ENCODE measurements at places on chromosomes 12 and 14.

GRCh38 chr12:47206450-47207339, 126.9 kb upstream of the AMIGO2 start:
- no peak for DNase-seq

DNA sequence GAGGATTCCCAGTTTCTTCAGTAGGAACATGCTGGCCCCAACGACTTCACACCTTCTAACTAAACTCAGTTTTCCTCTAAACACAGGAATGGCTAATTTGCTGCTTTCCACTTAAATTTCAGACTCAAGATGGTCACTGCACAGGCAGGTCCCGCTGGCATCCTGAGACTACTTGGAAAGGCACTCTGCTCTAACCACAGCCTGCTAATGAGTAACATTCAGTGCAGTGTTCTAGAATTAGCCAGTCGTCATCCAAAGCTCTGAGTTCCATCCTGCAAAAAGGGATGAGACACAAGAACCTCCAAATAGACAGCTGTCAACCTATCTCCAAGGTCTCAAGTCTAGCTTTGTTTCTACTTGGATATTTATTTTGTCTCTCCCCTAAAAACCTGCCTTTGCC, 6.0 kb downstream of the CCDC92 start:
- no peak for DNase-seq

GRCh38 chr14:81127785-81128184, 93.0 kb downstream of the GTF2A1 start:
- DNase-seq, result no peak

GRCh38 chr14:31536201-31536960, 24.8 kb upstream of the NUBPL start:
- DNase-seq, result no peak

DNA sequence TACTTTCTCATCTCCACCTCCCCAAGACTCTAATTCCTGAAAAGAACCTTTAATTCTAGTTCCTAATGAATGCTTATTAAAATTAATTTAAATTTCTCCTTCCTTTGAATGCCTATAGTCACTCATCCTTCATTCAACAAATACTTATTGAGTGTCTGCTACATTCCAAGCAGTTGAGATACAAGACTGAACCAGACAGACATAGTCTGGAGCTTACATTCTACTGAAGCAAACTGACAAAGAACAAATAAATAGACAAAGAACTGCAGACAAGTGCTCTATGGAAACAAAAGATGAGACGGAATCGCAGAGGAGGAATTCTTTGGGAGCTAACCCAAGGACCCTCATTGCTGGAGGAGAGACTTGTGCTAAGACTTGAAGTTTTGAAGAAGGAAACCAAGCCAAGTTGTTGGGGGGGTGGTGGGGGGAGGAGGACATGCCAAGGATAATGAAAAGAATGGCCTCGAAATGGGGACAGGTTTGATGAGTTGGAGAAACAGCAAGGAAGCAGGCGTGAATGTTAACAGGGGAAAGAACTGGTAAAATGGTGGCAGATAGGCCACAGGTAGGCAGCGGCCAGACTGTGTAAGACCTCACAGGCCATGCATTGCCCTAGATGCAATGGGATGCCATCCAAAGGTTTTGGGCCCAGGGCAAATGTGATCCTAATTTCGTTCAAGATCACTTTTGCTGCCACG, 9.7 kb upstream of the TDG start:
- DNase-seq, result no peak

- no peak for DNase-seq
Measured at GRCh38 chr12:633731-634130, 29.5 kb downstream of the NINJ2 start.

DNA sequence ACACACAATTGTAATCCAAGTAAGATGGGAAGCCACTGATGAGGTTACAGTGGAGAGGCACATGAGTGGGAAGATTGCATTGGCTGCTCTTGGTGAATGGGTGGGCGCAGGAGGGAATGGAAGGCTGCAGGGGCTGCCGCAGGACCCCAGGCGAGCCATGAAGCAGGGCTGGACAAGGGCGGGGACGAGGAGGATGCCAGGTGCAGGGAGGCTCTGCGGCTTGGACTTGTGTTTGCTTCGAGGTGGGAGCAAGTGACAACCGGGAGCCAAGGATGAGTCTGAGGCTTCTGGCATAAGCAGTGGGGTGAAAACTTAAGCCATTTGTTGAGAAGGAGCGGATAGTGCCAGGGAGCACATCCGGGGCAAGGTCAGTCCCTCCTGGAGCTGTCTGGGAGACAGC, 115.0 kb downstream of the TSPAN9 start:
- no peak for DNase-seq

DNA sequence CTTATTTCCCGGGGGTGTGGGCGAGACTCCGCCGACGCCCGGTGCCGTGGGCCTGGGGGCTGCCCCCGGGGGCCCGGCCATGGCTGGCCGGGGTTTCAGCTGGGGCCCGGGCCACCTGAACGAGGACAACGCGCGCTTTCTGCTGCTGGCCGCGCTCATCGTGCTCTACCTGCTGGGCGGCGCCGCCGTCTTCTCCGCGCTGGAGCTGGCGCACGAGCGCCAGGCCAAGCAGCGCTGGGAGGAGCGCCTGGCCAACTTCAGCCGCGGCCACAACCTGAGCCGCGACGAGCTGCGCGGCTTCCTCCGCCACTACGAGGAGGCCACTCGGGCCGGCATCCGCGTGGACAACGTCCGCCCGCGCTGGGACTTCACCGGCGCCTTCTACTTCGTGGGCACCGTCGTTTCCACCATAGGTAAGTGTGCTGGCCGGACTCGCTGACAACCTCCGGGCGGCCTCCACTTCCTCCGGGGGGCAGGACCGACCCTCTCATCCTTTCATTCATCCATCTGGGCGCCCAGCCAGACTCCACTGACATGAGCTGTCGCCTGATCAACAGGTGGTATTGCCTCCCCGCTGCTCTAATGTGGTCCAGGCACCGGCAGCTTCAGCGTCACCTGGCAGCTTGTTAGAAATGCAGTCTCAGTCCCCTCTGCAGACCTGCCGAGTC, 467 bp downstream of the KCNK13 start:
- DNase-seq, result no peak
